ENCODE measurements at places on chromosomes 6 and 20.

GRCh38 chr6:137297887-137298286, 78.7 kb upstream of the IFNGR1 start:
- no peak for DNase-seq

- no peak for DNase-seq
Measured at GRCh38 chr20:9514072-9514460, 324 bp upstream of the LAMP5 start.

- no peak for DNase-seq
Measured at GRCh38 chr6:72580281-72580940, 41.5 kb upstream of the KCNQ5 start.

DNA sequence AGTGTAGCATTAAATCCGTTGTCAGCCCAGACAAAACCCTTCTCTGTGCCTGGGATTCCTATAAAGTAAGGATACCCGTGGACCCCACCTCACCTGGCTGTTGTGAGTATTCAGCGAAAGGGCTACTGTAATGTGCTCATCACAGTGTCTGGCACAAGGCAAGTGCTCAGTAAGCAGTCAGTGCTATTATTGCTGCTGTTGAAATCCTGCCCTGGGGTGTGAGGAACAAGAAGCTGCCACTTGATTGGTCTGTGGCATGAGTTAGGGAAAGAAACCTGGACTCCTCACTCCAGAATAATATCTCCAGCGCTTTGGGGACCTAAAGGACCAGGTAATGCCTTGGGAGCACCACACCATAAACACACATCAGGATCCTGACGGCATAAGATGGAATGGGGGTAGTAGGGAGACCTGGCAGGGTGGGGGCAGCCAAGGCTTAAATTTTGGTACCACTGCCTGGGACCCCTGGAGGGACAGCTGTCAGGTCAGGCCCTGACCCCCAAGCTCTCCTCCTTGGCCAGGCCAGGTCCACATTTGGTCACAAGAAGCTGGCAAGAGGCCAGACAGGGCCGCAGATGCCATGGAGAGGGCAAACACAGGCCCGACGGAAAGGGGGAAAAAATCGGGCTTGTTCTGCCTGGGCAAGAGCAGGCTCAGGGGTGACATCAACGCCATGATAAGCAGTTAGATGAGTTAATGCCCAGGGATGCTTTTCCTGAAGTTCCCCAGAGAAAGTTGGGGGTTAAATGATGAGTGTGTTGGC, 66.5 kb downstream of the MRPL14 start:
- no peak for DNase-seq

DNA sequence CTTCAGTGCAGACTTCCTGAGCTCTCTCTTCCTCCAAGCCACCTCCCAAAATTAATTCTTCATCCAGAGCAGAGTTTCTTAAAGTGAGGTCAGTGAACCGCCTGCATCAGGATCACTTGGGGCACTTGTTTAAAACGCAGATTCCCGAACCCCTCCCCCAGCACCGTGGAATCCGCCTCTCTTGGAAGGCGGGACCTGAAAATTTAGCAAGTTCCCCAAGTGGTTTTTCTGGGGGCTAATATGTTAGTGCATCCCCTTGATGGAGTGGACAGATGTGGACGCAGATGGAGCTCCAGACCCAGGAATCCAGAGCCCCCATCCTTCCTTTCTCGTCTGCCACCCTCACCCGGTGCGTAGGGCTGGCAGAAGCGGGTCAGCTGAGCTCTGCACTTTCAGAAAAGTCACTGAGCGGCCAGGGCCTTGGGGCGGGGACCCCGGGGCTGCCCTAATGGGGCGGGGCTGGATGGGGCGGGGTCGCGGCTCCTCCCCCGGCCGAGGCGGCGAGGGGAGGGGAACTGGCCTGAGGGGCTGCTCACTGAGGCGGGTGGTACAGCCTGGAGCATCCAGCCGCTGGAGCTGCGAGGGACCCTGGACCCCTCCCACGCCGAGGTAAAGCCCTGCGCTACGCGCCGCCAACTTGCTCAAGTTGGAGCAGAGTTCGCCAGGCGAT, at the start of the genes DEFB124 and REM1:
TSS of gene DEFB124 (minus strand) at position 370 of the 670 bp plus-strand sequence. CDS start 2,114 bp downstream, outside the sequence.
TSS of gene REM1 (plus strand) at position 531 of the 670 bp plus-strand sequence. CDS start 1,158 bp downstream, outside the sequence.
- DNase-seq, result no peak

DNA sequence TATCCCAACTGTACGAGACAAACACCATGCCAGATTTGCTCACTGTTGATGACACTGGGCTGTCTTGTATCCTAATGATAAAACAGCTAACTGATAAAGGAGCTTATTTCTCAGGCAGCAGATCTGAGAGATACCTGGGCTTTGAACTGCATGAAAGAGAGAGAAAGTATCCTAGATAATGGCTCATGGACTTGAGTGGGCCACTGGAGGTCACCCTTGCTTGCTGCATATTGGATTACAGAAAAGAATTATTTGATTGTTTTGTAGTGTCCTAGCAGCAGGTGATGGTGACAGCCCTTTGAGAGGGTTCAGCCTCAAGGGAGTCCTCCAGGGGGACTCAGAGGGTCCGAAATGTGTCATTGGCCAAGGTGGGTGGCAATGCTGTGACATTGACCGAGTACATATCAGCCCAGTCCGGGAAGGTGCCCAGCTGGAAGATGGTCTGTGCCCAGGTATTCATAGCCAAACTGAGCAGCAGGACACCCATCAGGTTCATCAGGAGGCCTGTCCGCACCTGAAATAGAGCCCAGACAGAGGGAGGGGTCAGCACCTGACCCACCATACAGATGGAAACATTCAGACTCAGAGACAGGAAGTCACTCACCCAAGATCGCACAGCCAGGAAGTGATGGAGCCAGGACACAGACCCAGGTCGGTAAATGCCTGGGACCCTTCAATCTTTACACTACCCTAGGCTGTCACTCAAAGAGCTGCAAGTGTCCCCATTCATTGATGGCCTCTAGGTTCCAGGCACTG, 9.4 kb upstream of the OCSTAMP start:
- DNase-seq, result no peak

- no peak for DNase-seq
Measured at GRCh38 chr6:139091826-139092225, 43.1 kb upstream of the HECA start.

GRCh38 chr6:121093928-121094327, 240.4 kb downstream of the TBC1D32 start:
- DNase-seq, result no peak

DNA sequence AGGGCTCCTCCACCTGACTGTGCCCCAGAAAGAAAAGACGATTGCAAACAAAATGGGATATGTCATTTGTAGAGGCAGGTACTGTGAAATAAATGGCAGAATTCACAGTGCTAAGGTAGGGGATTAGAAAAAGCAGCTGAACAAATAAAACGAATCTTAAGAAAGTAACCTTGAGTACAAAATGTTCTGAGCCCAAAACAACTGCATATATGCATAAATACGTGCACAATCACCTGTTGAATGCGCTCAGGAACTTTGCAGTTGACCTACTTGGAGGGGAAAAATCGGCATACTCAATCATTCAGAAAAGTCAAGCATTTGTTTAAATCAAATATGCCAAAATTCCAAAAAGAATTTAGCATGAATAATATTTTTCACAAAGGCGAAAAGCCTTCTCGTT, 772.1 kb upstream of the FLRT3 start:
- DNase-seq, result no peak

DNA sequence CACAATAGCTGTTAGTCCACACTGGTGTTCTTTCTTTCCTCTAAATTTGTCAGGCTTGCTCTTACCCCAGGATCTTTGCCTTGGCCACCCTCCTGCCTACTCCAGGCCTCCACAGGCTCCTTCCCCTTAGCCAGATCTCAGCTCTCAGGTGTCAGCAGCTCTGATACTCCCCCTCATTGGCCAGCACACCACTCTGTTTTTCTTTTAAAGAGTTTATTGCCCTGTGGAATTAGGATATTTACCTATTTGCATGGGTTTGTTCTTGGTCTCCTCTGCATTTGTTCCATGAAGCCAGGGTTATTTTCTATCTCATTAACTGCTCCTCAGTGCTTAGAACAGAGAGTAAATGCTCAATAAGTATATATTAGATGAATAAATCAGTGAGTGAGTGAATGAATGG, 36.8 kb downstream of the GCNT2 start:
- DNase-seq, result no peak

DNA sequence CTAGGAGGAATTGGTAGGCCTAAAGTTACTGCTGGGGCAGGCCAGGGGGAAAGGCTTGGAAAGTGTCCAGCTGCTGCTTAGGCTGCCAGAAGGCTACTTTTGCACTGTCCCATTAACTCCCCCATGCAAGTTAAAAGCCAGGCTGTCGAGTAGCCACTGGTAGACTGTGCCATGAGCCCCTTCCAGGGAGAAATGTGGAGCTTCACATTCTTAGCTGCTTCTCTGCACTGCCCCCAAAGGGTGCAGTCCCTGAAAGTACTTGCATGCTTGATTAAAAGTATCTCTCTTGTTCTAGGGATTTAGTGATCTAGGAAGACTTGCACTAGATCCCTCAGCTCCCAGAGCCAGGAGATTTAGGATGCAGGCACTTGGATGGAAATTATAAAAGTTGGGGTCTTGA, 57.3 kb downstream of the CDC5L start:
- no peak for DNase-seq

GRCh38 chr20:61588411-61589385, 336.6 kb downstream of the CDH4 start:
- no peak for DNase-seq

Data from CD4-positive, alpha-beta T cell treated with Interleukin-1 beta for 1 hour (primary cell).